GM23338 (cell line): ENCODE measurements at places on chromosomes 5 and 9. TPM values are rescaled to one million over a fixed set of nuclear protein-coding genes. Genes with fewer than 3 reads are reported as not detected.

KCNV2 gene
- not detected in 2 replicates for total RNA-seq

SOHLH1 gene
- total RNA-seq = 0.21 TPM in 1 of 2 replicates, not detected in the other

GPR21 gene
- 0.90 and 1.9 TPM in 2 replicates for total RNA-seq

ZNF366 gene
- not detected in 2 replicates for total RNA-seq

LRRC19 gene
- not detected in 2 replicates for total RNA-seq

GABRA1 gene
- total RNA-seq = 0.16 and 0.52 TPM in 2 replicates

PHF24 gene
- 0.14 and 0.19 TPM in 2 replicates for total RNA-seq

C5orf52 gene
- total RNA-seq = not detected in 2 replicates

LURAP1L gene
- total RNA-seq = 0.74 and 1.2 TPM in 2 replicates

RNF224 gene
- total RNA-seq = 0.63 TPM in 1 of 2 replicates, not detected in the other

GRCh38 chr9:125189011-125189360, 617 bp downstream of the PPP6C start:
- H3K27me3 ChIP-seq = no peaks in the 10 kb centered on the region
- peaks cover 4% of the 10 kb centered on the region; the same call in 1 of the 2 replicates for H3K4me1 ChIP-seq

- peak overlapping the region; percentile 38 for H3K4me3 ChIP-seq
- H3K4me1 ChIP-seq = peaks cover 17% of the 10 kb centered on the region
- no peak overlapping the region for H3K27ac ChIP-seq
- H3K27me3 ChIP-seq = no peaks in the 10 kb centered on the region
- H3K36me3 ChIP-seq = no peaks in the 10 kb centered on the region; the same call in 1 of the 2 replicates
Measured at GRCh38 chr9:97307091-97307490, 368 bp upstream of the CCDC180 start.

- no peaks in the 10 kb centered on the region for H3K36me3 ChIP-seq
- no peaks in the 10 kb centered on the region for H3K27me3 ChIP-seq
- H3K4me1 ChIP-seq = peaks cover 8% of the 10 kb centered on the region
- no peak overlapping the region for H3K27ac ChIP-seq
- no peak for DNase-seq
Measured at GRCh38 chr9:72394066-72394465, 29.1 kb upstream of the ZFAND5 start.

GRCh38 chr9:505741-506059, 291.0 kb downstream of the DOCK8 start:
- peaks cover 29% of the 10 kb centered on the region for H3K27me3 ChIP-seq
- H3K4me1 ChIP-seq = peaks cover 19% of the 10 kb centered on the region
- no peaks in the 10 kb centered on the region for H3K36me3 ChIP-seq
- no peak for DNase-seq
- no peak overlapping the region for H3K27ac ChIP-seq
- peak overlapping the region; percentile 82 for H3K4me3 ChIP-seq

DNA sequence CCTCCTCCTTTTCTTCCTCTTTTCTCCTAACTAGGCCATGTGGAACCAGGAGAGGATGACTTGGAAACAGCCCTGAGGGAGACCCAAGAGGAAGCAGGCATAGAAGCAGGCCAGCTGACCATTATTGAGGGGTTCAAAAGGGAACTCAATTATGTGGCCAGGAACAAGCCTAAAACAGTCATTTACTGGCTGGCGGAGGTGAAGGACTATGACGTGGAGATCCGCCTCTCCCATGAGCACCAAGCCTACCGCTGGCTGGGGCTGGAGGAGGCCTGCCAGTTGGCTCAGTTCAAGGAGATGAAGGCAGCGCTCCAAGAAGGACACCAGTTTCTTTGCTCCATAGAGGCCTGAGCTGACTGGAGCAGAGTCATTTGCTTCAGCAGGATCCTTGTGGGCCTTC, 13.7 kb downstream of the NUDT2 start:
- H3K4me1 ChIP-seq = no peaks in the 10 kb centered on the region
- no peaks in the 10 kb centered on the region for H3K27me3 ChIP-seq
- H3K4me3 ChIP-seq = no peak overlapping the region
- no peak overlapping the region for H3K27ac ChIP-seq
- no peak for DNase-seq

GRCh38 chr5:96857924-96858323, 18.4 kb upstream of the ERAP2 start:
- no peaks in the 10 kb centered on the region for H3K27me3 ChIP-seq
- H3K36me3 ChIP-seq = no peaks in the 10 kb centered on the region
- H3K27ac ChIP-seq = no peak overlapping the region
- no peaks in the 10 kb centered on the region for H3K4me1 ChIP-seq
- H3K4me3 ChIP-seq = no peak overlapping the region
- DNase-seq = no peak

- peaks cover 27% of the 10 kb centered on the region for H3K4me1 ChIP-seq
- DNase-seq = peak; percentile 23
- H3K4me3 ChIP-seq = peak overlapping the region; percentile 100
- H3K27ac ChIP-seq = peak overlapping the region; percentile 72; the same call in 1 of the 2 replicates
- peaks cover 5% of the 10 kb centered on the region; the same call in 1 of the 2 replicates for H3K36me3 ChIP-seq
Measured at GRCh38 chr5:179700401-179700918, 1.7 kb downstream of the CANX start.

DNA sequence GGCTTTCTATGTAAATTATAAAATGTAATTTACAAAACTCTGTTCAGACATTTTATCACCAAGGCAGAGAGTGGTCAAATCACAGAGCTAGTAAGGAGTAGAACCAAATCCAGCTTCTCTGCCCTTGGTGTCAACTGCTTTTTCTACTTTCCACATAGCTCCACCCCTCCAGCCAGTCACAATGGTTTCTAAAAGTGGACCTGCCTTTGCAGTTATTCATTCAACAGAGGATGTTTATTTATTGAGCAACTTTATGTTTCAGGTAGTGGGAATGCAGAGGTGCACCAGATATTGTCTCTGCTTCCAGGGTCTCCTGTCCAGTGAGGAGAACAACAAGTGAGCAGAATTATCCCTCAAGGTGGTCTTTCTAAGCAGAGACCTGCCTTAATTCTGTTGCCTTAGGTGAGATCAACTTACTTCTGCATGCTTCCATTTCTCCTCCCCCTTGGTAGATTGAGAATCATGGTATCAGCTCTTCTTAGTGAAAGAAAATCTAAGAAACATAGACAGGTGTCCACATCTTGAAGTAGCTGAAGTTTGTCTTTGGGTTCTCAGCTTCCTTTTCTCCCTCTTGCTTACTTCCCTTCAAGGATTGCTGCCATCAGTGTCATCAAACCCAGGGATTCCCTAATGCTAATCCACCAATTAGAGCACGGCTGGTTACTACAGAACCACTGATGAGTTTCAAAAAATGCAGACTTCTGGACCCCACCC, 17.2 kb upstream of the PDCD1LG2 start:
- DNase-seq = no peak
- no peak overlapping the region for H3K27ac ChIP-seq
- H3K4me3 ChIP-seq = no peak overlapping the region
- H3K27me3 ChIP-seq = no peaks in the 10 kb centered on the region
- no peaks in the 10 kb centered on the region for H3K36me3 ChIP-seq

DNA sequence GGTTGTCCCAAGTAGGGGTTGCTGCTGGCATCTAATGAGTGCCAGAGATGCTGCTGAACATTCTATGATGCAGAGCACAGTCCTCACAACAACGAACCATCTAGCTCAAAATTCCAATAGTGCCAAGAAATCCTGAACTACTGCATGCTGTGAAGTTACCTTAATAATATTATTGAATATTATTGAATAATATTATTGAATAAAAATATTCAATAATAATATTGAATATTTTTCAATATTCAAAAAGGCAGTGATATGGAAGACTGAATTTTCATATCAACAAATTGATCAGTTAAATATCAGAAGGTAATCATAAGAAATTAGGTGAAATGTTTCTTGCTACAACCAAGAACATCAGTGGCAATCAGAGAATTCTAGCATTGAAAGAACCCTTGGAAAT, 2.8 kb downstream of the HTR4 start:
- H3K27ac ChIP-seq = no peak overlapping the region
- no peak for DNase-seq
- no peaks in the 10 kb centered on the region for H3K4me1 ChIP-seq
- peaks cover 46% of the 10 kb centered on the region for H3K27me3 ChIP-seq

DNA sequence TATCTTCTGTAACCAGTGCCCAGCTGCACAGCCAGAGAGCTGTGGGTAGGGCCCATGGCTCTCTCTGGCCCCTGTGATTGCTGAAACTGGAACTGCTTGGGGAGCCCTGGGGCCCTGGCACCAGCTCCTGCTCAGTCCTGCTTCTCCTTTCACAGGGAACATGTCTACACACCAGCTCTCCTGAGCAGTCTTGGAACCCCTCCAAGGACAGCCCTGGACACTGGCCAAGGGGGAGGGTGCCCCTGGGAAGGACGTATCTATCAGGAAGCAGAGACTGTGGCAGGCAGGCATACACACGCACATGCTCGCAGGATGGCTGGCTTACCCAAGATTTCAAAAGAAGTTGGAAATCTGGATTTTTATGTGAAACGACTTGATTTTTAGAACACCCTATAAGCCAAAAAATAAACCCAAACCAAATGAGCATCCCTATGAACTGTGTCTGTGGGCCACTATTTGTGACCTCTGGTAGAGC, 8.8 kb upstream of the TRAF1 start:
- no peaks in the 10 kb centered on the region for H3K4me1 ChIP-seq
- no peak for DNase-seq
- H3K36me3 ChIP-seq = no peaks in the 10 kb centered on the region
- no peak overlapping the region for H3K4me3 ChIP-seq
- no peak overlapping the region for H3K27ac ChIP-seq
- H3K27me3 ChIP-seq = no peaks in the 10 kb centered on the region

GRCh38 chr9:83441390-83441789, 96.8 kb downstream of the FRMD3 start:
- no peak overlapping the region for H3K27ac ChIP-seq
- H3K4me1 ChIP-seq = no peaks in the 10 kb centered on the region
- no peaks in the 10 kb centered on the region for H3K36me3 ChIP-seq

DNA sequence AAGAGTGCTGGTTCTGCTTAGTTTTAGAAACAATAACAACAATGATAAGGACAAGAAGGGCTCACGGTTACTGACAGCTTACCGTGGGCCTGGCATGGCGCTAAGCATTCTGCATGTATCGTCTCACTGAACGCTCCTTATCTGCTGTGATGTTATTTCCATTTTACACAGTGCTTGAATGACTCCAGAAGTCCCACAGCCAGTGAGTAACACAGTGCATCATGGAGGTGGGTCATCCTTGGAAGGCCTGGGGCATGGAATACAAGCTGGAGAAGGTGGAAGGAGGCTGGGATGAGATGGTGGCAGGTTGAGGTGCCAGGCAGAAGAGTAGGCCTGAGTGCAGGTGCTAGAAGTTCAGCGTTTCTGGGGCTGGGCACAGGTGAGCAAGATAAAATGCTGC, 36.5 kb upstream of the FAT2 start:
- DNase-seq = no peak
- H3K36me3 ChIP-seq = no peaks in the 10 kb centered on the region
- H3K27ac ChIP-seq = no peak overlapping the region
- no peaks in the 10 kb centered on the region for H3K27me3 ChIP-seq
- no peaks in the 10 kb centered on the region for H3K4me1 ChIP-seq

- H3K27me3 ChIP-seq = no peaks in the 10 kb centered on the region
- no peak overlapping the region for H3K4me3 ChIP-seq
- H3K4me1 ChIP-seq = no peaks in the 10 kb centered on the region
- no peak overlapping the region for H3K27ac ChIP-seq
Measured at GRCh38 chr9:109369285-109369684, 48.4 kb upstream of the EPB41L4B start.

DNA sequence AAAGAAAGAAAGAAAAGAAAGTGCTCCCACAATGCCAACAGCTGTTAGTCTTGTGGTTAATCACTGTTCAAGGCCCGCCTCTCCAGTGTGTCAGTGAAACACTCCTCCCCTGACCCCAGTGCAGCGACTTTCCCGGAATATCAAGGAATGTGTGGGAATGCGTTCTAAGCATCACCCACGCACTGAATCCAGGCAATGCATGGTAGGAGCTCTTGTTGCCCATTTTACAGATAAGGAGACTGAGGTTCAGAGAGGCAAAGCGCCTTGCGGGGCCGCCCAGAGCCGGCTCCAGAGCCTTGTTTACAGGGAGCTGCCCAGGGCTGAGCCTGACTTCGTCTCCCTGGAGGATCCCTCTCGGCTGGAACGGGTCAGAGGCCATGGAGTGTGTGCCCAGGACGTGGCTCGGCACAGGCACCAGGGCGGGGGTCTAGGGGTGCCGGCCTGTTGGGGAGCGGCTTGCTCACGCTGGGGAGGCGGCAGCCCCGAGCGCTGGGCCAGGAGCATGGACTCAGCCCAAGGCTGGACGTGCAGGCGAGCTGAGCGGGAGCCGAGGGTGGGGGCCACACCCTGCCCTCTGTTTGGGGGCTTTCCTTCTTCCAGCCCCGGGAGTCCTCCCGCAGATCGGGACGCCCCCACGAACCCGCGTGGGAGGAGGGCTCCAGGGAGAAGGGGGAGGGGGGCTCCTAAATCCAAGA, 823 bp downstream of the ST6GALNAC6 start:
- H3K4me3 ChIP-seq = peak overlapping the region; percentile 91
- peaks cover 5% of the 10 kb centered on the region; the same call in 1 of the 2 replicates for H3K27me3 ChIP-seq

DNA sequence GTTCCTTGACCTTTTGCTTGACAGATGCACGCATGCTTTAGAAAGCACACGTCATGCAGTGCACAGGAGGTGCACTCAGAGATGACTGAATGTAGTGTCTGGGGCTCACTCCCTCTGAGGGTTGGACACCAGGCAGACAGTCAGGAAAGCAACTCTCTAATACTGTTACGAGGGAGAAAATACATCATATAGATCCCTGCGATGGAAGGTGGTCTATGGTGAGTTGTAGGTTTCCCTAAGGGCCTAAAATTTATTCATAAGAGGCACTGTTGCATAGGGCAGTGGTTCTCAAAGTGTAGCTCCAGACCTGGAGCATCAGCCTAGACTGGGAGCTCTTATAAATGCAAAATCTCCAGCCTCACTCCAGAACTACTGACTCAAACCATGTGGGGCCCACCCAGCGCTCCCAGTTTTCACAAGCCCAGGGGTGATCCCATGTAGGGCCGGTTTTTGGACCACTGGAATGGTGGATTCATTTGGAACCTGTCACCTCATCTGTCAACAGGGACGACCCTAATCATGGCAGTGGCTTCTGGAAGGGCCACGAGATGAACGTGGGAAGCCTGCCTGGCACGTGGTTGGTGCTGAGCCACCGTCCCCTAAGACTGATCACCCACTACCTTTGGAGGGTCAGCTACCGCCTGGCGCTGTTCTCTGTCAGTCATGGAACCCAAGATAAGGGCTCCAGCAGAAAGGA, 16.8 kb upstream of the PHF19 start:
- peak overlapping the region; percentile 57 for H3K4me3 ChIP-seq
- no peaks in the 10 kb centered on the region for H3K36me3 ChIP-seq
- H3K27ac ChIP-seq = no peak overlapping the region
- DNase-seq = no peak
- H3K4me1 ChIP-seq = peaks cover 9% of the 10 kb centered on the region; the same call in 1 of the 2 replicates

GRCh38 chr5:74576941-74577456, 63.5 kb downstream of the ENC1 start:
- no peak overlapping the region for H3K27ac ChIP-seq
- H3K4me3 ChIP-seq = no peak overlapping the region
- H3K27me3 ChIP-seq = no peaks in the 10 kb centered on the region
- DNase-seq = no peak
- no peaks in the 10 kb centered on the region for H3K36me3 ChIP-seq
- H3K4me1 ChIP-seq = no peaks in the 10 kb centered on the region
